ENCODE measurements at places on chromosomes 6 and 20.

DNA sequence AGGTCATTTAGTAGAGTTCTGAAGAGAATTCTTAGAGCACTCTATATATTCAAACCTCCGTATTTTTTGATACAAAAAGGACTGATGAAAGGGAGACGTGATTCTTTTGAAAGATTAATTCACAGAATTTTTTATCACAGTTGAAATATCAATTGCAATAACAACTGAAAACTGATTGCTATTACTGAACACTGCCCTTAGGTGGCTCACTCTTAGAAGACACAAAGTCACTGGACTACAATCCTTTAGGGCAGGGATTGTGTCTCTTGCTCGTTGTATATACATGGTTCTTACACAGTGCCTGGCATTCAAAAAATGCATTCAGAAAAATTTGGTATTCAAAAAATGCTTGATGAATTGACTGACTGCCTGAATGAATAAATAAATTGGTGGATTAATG lies 17.1 kb upstream of the CALHM6 start:
- no peak for DNase-seq
- H3K36me3 ChIP-seq, result no peaks in the 10 kb centered on the region
- peaks cover 13% of the 10 kb centered on the region for H3K4me1 ChIP-seq
- no peak overlapping the region for H3K27ac ChIP-seq
- no peaks in the 10 kb centered on the region for H3K27me3 ChIP-seq
- no peak overlapping the region for H3K4me3 ChIP-seq

GRCh38 chr6:64415926-64416325 lies 780.3 kb downstream of the PHF3 start:
- H3K27ac ChIP-seq, result no peak overlapping the region
- H3K4me3 ChIP-seq, result no peak overlapping the region
- no peak for DNase-seq
- no peaks in the 10 kb centered on the region for H3K36me3 ChIP-seq
- no peaks in the 10 kb centered on the region for H3K27me3 ChIP-seq

DNA sequence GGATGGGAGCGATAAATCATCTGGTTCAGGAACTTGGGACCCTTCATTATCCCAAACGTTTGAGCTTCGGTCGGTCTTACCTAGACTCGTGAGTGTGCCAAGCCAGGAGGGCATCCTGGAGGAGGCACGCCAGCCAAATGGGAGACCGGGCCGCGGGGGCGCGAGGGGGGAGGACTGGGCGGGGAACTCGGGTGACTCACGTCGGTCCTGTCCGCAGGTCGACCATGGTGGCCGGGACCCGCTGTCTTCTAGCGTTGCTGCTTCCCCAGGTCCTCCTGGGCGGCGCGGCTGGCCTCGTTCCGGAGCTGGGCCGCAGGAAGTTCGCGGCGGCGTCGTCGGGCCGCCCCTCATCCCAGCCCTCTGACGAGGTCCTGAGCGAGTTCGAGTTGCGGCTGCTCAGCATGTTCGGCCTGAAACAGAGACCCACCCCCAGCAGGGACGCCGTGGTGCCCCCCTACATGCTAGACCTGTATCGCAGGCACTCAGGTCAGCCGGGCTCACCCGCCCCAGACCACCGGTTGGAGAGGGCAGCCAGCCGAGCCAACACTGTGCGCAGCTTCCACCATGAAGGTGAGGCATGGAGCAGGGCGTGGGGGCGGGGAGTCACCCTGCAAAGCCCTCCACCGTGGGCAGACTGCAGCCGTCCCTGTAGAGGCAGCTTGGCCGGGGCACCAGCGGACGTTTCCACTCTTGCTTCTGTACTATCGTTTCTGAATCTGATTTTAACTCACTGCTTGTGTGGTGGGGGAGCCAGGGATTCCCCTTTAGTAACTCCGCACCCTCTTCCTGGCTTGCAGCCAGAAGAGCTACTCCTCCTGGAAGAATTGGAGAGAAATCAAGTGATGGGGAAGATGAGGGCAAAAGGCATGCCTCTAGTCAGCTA lies 2.7 kb downstream of the BMP2 start:
- H3K27ac ChIP-seq, result no peak overlapping the region
- no peaks in the 10 kb centered on the region for H3K4me1 ChIP-seq
- DNase-seq, result no peak
- H3K27me3 ChIP-seq, result peaks cover 13% of the 10 kb centered on the region

- DNase-seq, result no peak
- no peaks in the 10 kb centered on the region for H3K36me3 ChIP-seq
- H3K4me1 ChIP-seq, result peaks cover 8% of the 10 kb centered on the region
- H3K27ac ChIP-seq, result no peak overlapping the region
Measured at GRCh38 chr20:2805689-2806350, 5.4 kb upstream of the CPXM1 start.

GRCh38 chr20:6744805-6745204 lies 22.7 kb upstream of the BMP2 start:
- H3K36me3 ChIP-seq, result no peaks in the 10 kb centered on the region
- DNase-seq, result no peak
- H3K27ac ChIP-seq, result no peak overlapping the region
- no peaks in the 10 kb centered on the region for H3K27me3 ChIP-seq
- no peaks in the 10 kb centered on the region for H3K4me1 ChIP-seq
- no peak overlapping the region for H3K4me3 ChIP-seq

DNA sequence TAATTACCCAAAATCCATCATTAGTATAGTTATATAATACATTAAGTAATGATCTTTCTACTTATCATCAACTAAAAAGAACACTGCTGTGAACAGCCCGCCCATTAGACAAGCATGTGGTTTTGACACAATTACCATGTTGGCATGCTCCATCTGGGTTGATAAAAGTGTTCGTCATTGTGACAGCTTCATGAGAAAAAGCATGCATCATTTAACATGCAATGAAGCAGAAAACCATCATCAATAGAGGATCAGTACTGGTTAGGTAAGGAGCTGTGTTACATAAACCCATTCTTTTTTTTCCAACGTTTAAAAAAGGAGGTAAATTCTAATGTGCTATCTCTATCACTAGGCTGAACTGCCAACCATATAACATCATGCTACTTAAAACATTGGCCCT lies 101.9 kb downstream of the EPB41L2 start:
- no peak overlapping the region for H3K4me3 ChIP-seq
- no peaks in the 10 kb centered on the region for H3K4me1 ChIP-seq
- no peaks in the 10 kb centered on the region for H3K36me3 ChIP-seq
- H3K27me3 ChIP-seq, result no peaks in the 10 kb centered on the region

DNA sequence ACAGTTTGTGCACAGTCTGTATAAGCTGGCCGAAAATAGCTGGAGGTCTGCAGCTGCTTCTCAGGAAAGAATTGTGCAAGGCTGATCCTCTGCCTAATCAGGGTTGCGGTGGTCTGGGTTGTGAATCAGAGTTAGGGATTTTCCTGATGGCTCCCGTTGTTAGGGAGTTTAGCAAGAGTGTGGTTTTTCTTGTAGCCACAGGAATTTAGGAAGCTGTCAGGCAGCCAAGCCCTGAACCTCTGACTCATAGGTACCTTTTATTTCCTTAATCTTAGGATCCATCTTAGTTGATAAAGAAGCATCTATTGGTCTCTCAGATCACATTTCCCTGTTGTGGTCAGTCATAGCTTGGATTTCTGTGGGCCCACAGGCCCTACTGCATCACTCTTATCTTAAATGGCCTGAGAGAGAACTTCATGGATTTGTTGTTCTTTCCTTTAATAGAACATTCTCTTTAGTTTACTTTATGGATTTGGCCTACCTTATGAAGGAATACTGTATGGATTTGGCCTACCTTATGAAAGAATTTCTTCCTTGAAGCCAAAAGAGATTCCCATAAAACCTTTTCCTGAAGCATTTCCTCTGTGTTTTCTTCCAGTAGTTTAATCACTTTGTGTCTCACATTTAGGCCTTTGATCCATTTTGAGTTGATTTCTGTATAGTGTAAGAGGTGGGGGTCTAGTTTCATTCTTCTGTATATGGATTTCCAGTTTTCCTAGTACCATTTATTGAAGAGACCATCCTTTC lies 10.3 kb downstream of the KIF25 start:
- no peak overlapping the region for H3K27ac ChIP-seq
- no peaks in the 10 kb centered on the region for H3K4me1 ChIP-seq
- no peaks in the 10 kb centered on the region for H3K27me3 ChIP-seq
- DNase-seq, result no peak
- H3K4me3 ChIP-seq, result no peak overlapping the region

- H3K27me3 ChIP-seq, result peaks cover 16% of the 10 kb centered on the region
- no peak overlapping the region for H3K4me3 ChIP-seq
- H3K4me1 ChIP-seq, result no peaks in the 10 kb centered on the region
- no peak for DNase-seq
- H3K36me3 ChIP-seq, result no peaks in the 10 kb centered on the region
- H3K27ac ChIP-seq, result no peak overlapping the region
Measured at GRCh38 chr6:167679122-167679736, 147.5 kb upstream of the AFDN start.
